ENCODE measurements at places on chromosomes 3 and 15.

GRCh38 chr3:11619946-11620652 is 23.6 kb downstream of the VGLL4 start:
- no peak for DNase-seq

DNA sequence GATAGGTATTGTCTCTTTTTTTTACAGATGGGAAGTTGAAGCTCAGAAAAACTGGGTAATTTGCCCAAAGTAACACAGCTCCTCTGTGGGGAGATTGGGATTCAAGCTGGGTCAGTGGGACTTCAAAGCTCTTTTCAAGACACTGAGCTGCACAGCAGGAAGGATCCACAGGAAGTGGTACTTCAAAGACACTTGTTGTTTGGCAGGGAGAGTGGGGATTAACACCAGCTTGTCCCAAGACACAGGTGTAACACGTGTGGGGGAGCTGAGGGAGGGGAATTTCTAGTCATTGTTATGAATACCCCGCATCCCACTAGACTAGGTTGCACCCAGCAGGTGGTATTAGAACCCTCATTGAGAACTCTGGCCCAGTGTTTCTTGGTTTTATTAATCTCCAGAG is 116.0 kb downstream of the FOXB1 start:
- no peak for DNase-seq

GRCh38 chr15:88127432-88127790 is 129.1 kb downstream of the NTRK3 start:
- no peak for DNase-seq

GRCh38 chr3:46264002-46264401 is 21.7 kb downstream of the CCR3 start:
- no peak for DNase-seq

DNA sequence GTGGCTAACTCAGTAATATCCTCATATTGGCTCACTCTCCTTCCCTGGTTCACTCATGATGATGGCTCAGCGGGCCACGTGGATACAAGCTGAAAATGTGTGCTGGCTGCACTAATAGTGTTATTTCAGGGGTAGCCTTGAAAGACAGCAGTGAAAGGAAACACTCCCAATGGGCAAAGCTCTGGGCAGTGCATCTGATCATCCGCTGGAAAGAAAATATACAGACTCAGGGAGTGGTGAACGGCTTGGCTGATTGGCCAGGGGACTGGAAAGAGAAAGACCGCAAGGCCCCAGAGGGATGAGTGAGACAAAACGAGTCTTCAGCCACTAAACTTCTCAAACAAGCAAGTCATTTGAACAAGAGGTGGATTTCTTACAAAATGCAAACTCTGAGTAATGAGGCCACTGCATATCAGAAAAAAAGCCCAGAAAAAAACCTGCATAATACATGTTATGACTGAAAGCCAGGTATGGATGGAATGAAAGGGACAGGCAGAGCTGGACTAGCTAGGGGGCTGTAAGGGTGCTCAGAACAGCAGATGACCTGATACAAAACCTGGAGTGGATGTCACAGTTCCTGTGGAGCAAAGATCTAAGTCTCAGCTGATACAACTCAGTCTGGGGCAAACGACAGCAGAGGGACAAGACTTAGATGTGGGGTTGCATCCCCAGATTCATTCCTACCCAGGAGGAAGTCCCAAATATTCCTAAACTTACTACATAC is 33.3 kb downstream of the CMTM6 start:
- DNase-seq = no peak

- no peak for DNase-seq
Measured at GRCh38 chr3:100993309-100993708, at the start of gene ABI3BP. Gene ABI3BP (minus strand): TSS chr3:100993421. CDS start chr3:100993384, 37 bp downstream.

DNA sequence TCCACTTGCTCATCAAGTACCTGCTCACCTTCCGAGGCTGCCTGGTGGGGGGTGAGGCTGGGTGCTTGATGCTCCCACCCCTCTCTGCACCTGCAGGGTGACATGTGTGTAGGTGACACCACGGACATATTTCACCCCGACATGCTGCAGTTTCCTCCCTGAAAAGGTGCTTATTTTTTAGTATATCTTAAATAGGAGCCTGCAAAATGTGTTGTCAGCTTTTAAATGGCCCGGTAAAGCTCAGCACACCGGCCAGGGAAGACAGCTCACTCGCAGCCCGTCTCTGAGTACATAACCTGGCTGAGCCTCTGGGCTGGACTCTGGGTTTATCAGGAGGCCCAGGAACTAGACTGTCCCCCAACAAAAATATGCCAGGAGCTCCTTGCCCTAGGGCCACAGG is 89.3 kb upstream of the LINGO1 start:
- DNase-seq = no peak

DNA sequence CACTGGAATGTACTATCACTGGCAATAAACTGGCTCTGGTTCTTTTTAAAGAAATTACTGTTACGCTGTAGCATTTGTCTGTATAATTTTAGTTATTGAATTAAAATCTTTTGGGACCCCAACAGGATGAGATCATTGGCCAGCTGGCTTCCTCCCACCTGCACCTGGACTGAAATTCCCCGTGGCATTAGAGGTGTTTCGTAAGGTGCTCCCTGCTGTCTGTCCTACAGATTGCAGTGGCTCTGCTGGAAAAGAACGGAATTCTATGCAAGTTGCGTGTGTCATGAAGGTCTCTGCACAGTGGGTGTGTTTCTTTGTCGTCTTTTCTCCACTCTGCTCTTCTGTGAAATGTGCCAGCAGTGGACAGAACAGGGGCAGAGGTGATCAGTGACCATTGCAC is 383.4 kb downstream of the PTPRG start:
- DNase-seq = no peak

DNA sequence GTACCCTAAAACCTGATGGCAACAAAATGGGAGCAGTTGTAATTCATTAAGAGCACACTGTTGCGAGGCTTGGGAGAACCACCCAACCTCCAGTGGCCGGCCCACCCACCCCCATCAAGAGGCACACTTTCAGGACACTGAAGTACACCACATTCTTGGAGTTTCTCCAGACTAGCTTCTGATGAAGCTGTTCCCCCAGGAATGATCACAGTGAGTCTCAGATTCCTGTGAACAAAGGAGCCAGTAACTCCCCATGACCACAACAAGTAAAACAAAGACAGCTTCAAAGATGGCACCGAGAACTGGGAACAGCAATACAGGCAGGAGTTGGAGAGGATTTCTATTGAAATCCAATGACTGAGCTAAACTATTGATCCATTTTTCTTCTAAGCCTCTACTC is 126.0 kb downstream of the ST8SIA2 start:
- no peak for DNase-seq

GRCh38 chr3:116394365-116394764 is 50.9 kb downstream of the LSAMP start:
- no peak for DNase-seq

GRCh38 chr3:153901991-153902390 is 219.2 kb upstream of the ARHGEF26 start:
- peak; percentile 43 for DNase-seq

- no peak for DNase-seq
Measured at GRCh38 chr3:191549357-191549756, 88.4 kb downstream of the PYDC2 start.

DNA sequence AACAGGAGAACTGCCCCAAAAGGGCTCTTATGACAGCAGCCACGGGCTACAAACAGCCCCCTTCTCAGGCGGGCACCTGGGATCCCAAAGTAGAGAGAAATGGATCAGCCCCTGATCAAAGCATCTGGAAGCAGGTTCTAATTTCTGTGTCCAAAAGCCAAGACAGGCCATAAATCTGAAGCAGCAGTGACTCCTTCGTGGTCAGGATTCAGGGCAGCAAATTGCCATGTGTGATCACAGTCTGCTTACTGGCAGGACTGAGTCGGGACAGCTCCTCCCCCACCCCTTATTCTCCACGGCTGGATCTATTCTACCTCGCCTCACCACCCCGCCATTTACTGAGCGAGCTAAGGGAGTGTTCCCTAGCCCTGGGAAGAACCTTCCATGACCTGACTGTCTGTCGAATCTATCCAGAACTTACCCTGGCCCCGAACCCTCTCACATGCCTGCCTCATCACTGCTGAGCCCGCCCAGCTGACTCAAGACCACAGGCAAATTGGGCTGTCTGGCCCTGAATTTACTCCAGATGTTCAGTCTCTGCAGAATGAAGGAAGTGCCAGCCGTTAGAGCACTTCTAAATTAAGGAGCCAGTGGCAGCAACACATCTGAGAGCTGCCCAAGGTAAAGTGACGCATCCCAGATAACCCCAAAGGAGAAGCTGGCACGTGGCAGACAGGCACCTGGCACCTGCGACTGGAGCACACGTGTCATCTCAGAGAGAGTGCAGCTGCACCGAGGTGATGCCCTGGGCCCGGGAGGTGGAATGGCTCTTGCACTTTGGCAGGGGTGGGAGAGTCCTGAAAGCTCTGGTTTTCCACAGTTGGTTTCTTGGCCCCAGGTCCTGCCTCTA is 1.3 kb downstream of the LRRC15 start:
- no peak for DNase-seq

- DNase-seq = no peak
Measured at GRCh38 chr3:117439812-117440211, 730.2 kb downstream of the TUSC7 start.

DNA sequence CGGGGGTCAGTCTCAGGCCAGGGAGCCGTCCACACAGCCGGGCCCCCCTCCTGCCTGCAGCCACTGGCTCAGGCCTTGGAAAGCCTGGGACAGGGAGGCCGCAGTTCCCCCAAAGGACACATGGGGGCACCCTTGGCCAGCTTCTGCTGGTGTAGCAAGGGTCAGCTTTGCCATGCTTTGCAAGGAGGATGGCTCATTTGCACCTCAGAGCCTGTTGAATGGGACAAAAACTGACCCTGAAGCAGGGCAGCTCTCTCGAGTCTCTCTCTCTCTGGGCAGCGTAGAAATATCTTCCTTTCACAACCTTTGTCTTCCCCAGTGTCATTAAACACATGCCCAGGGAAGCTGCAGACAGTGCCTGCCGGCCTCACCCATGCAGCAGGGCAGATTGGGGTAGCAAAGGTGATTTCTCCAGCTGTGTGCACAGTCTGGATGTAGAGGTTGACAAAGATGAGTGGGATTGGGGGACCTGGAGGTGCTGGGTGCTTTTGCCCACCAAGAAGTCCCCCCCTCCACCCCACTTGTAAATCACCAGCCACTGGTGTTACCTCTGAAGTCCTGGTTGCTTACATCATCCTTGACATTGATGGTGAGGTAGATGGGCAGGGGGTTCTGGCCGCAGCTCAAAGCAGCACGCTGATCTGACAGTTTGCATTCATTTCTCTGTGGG is 17.4 kb upstream of the EHD4 start:
- DNase-seq = no peak

GRCh38 chr3:189712906-189713483 is 81.8 kb downstream of the TP63 start:
- no peak for DNase-seq

- DNase-seq = no peak
Measured at GRCh38 chr3:194212845-194213331, 76.9 kb downstream of the HES1 start.

- no peak for DNase-seq
Measured at GRCh38 chr3:28576614-28577200, 228.1 kb upstream of the AZI2 start.

DNA sequence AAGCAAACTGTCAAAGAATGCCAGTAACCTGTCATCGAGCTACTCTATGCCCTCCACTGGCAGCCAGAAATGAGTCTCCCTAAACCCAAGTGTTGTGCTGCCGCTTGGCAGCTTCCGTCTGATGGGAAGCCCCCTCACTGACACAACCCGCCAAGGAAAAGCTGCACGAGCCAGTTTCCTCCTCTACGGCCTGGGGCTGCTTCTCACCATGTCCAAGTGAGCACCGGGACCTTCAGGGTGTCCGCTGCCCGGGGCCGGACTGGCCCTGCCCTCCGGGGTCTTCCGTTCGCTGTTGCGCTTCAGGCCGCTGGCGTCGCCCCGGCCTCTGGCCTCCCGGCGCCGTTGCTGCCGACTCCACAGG is 490 bp downstream of the TOMM70 start:
- DNase-seq = no peak

- DNase-seq = no peak
Measured at GRCh38 chr15:27985099-27985498, 114.0 kb downstream of the OCA2 start.

DNA sequence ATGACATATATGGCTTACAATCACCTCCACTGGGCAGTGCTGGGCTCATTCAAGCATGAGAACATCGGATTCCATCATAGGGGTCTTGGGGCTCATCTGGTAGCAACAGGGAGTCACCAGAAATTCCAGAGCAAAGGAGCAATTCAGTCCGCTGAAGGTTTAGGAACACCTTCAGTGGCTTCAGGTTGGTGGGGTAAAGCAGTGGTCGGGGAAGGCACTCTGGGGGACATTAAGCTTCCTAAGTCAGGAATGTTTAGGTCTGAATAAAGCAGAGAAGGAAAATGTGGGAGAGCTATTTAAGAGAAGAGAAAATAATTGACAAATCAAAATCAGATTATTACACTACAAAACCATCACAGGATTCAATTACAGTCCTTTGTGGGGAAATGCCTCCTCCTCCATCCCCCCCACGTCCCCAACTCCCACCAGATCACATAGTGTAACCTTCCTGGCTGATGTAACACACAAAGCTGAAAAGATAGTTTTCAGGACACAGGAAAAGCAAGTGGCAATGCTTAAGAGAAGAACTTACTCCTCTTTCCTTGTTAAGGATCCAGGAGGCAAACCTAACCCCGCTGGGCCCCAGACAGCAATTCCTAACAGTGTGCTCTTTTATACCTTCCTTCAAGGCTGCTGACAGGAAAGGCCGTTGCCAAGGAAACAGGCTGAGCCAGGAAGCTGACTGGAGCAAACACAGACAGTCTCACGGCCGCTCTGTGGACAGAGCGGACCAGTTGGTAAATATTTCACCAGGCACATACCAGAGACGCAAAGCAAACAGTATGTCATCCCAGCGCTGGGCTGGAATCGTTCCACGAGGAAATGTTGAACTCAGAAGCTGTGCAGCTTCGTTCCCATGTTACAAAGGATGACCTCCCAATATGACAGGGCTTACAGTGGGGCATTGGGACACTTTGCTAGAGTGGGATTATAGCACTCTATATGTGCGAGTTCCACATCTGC is 57.5 kb upstream of the LMCD1 start:
- peak; percentile 97 for DNase-seq

GRCh38 chr15:65917407-65917756 is 48.1 kb downstream of the RAB11A start:
- no peak for DNase-seq

DNA sequence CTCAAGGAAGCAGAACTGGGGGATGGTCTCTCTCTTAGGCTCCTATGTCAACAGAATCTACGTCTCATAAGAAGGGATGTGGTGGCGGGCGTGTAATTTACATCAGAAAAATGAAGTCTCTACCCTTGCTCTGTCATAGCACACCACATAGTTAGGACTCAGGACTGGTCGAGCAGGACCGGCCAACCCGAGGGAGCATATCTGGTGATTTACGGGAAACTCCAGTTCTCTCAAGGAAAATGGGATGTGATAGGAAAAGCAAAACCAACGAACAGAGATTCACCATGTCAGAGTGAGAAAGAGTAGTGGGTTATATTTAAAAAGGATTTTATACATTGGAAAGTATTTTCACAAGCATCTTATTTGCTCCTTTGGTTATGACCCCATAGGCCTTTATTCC is 54.7 kb downstream of the IGF2BP2 start:
- DNase-seq = no peak

- no peak for DNase-seq
Measured at GRCh38 chr15:62909257-62909656, 133.3 kb upstream of the TPM1 start.

- DNase-seq = no peak
Measured at GRCh38 chr3:19471138-19471537, 322.8 kb downstream of the KCNH8 start.

GRCh38 chr3:14372587-14372986 is 29.8 kb upstream of the SLC6A6 start:
- DNase-seq = no peak

Measured in SW 1271 (cell line).